Esophagus muscularis mucosa (tissue), 4 donors: ENCODE measurements at places on chromosomes 1 and 21. TPM values are rescaled to one million over a fixed set of nuclear protein-coding genes. Genes with fewer than 3 reads are reported as not detected.

GRCh38 chr1:50724626-50725286 is 235.3 kb downstream of the FAF1 start:
- H3K4me3 ChIP-seq, result no peak overlapping the region
- no peak overlapping the region for H3K27ac ChIP-seq
- DNase-seq, result no peak
- H3K4me1 ChIP-seq, result no peaks in the 10 kb centered on the region
- no peaks in the 10 kb centered on the region for H3K27me3 ChIP-seq

DNA sequence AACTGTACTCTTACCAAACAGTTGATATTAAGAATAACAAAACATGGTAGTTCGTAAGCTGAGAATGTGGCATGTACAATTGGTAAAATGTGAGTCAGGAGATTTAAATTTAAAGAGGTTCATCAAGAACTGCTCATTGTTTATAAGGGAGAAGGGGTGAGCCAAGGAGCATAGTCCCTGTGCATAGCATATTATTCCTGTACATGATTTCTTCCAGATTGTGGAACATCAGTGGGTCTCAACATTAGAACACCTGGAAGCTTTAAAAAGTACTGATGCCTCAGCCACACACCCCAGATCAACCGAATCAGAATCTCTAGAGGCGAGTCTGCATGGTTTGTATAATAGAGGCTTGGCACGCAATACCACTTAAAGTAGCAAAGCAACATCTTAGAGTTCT is 56.1 kb downstream of the KCTD3 start:
- no peak for DNase-seq
- H3K4me1 ChIP-seq, result no peaks in the 10 kb centered on the region
- H3K36me3 ChIP-seq, result peaks cover 51% of the 10 kb centered on the region
- no peak overlapping the region for H3K27ac ChIP-seq

GRCh38 chr1:32695098-32695904 is 7.3 kb downstream of the SYNC start:
- H3K27me3 ChIP-seq, result no peaks in the 10 kb centered on the region
- H3K4me3 ChIP-seq, result no peak overlapping the region
- peaks cover 81% of the 10 kb centered on the region for H3K4me1 ChIP-seq
- H3K36me3 ChIP-seq, result peaks cover 42% of the 10 kb centered on the region
- no peak for DNase-seq
- H3K27ac ChIP-seq, result peak overlapping the region; percentile 98

DNA sequence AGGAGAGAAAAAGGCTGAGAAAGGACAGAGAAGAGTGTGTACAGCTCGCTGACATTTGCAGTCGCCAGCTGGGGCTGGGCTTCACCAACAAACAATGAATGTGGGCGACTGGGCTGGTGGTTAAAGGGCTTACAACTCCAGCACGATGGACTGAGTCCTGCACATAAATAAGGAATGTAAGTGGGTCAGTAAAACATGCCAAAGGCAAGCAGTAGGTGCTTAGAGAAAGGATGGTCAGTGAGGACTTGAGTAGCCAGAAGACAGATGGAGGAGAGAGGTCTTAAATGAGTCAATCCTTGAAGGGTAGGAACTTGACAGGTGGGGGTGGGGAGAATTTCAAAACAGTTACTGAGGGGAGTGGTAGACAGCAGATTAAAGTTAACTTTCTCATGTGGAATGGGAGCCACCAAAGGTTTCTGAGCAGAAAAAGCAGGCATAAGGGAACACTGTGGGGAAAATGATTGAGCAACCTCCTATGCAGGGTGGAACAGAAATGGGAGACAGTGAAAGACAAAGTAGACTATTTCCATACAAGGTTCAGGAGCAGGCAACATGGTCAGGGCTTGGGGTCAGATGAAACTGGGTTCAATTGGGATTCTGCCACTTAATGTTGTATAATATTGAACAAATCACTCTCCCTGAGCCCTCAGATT is 37.4 kb downstream of the GADD45A start:
- H3K36me3 ChIP-seq, result no peaks in the 10 kb centered on the region
- DNase-seq, result no peak
- peaks cover 61% of the 10 kb centered on the region for H3K4me1 ChIP-seq
- H3K27ac ChIP-seq, result peak overlapping the region; percentile 14

GRCh38 chr1:106222403-106222802 is 834.1 kb upstream of the PRMT6 start:
- H3K27me3 ChIP-seq, result no peaks in the 10 kb centered on the region
- DNase-seq, result no peak
- H3K36me3 ChIP-seq, result no peaks in the 10 kb centered on the region
- H3K27ac ChIP-seq, result no peak overlapping the region
- no peak overlapping the region for H3K4me3 ChIP-seq

Gene CEPT1
- total RNA-seq, result 27.0 TPM

Gene CRYBG2
- total RNA-seq, result 0.42 TPM

Gene GPR52
- 2.0 TPM for total RNA-seq

Gene C1QTNF12
- total RNA-seq, result 0.33 TPM
